NCI-H1436 (cell line): ENCODE measurements at places on chromosomes 13 and 19.

DNA sequence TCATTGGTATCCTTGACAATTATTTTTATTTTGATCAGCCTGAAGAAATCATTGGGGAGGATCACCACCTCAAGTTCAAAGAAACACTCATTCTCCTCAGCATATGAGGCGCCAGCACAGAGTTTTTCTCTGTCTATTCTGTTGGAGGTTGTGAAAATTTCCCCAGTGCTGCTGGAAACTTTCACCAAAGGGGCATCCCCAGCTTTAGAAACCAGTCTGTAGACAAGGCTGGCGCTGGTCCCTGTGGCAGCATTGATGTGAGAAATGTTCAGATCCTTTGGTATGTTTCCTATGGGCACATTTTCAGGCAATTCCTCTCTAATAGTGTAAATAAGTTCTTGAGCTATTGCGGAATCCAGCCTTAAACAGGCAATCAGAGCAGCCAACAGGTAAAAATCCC lies 2.1 kb downstream of the PCDH9 start:
- DNase-seq = no peak

GRCh38 chr13:30466358-30466714 lies 600 bp upstream of the HMGB1 start:
- DNase-seq = no peak

GRCh38 chr19:54209058-54209810 lies 8.6 kb downstream of the RPS9 start:
- DNase-seq = no peak

DNA sequence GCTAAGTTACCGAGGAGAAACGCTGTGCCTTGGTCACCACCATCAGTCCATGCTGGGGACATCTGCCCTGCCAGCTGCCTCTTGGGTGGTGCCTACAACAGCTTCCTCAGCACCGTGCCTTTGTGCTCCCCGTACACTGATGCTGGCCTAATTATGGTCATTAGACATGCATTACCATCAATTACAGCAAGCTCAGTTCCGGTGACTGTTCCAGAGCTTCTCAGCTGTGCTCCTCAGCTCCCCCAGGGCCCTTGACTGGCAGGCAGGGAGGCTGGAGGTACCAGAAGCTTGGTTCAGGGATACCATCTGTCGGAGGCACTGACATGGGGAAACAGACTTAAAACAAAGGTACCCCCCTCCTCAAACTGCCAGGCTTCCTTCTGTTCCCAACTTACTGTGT lies 40.2 kb downstream of the CILP2 start:
- peak; percentile 94 for DNase-seq

GRCh38 chr19:39196320-39196719 lies 444 bp upstream of the NCCRP1 start:
- DNase-seq = no peak

GRCh38 chr19:29267701-29268100 lies 54.8 kb upstream of the UQCRFS1 start:
- no peak for DNase-seq

GRCh38 chr19:19106056-19106551 lies 32.2 kb downstream of the TMEM161A start:
- DNase-seq = no peak

GRCh38 chr19:30792561-30793505 lies 420.6 kb downstream of the ZNF536 start:
- DNase-seq = no peak

DNA sequence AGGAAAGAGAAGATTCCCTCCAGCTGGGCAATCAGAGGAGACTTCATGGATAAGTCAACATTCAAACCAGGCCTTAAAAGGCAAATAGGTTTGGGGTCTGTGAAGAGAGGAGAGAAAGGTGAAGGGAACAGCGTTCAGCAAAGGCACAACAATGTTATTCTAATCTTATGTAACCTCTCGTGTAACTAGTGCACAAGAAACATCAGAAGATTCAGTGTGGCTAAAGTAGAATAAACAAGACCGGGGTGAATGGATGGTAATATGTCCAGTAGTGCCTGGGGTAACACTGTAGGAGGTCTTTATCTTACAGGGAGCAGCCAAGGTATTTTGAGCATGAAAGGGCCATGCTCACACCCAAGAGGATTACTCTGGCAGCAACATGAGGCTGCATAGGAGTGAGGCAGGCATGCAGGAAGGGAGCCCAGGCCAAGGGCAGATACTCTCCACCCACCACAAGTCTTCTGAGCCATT lies 24.1 kb downstream of the LHFPL6 start:
- DNase-seq = no peak

DNA sequence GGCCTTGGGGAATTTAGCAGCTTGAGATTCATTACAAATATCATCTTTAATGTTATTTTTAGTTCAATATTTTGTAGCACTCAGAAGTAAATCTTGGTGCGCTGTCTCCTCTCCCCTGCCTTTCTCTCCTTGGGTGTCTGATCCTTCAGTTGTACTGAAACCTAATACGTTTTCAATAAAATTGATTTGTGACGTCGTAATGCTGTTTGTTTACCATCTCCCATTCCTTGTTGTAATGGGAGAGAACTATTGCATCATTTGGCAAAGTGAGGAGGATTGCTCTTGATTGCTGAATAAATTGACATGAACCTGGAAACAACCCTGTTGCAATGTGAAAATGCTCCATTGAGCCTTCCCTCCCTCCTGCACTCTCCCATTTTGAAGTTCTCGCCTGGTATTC lies 43.2 kb upstream of the TSHZ3 start:
- no peak for DNase-seq

DNA sequence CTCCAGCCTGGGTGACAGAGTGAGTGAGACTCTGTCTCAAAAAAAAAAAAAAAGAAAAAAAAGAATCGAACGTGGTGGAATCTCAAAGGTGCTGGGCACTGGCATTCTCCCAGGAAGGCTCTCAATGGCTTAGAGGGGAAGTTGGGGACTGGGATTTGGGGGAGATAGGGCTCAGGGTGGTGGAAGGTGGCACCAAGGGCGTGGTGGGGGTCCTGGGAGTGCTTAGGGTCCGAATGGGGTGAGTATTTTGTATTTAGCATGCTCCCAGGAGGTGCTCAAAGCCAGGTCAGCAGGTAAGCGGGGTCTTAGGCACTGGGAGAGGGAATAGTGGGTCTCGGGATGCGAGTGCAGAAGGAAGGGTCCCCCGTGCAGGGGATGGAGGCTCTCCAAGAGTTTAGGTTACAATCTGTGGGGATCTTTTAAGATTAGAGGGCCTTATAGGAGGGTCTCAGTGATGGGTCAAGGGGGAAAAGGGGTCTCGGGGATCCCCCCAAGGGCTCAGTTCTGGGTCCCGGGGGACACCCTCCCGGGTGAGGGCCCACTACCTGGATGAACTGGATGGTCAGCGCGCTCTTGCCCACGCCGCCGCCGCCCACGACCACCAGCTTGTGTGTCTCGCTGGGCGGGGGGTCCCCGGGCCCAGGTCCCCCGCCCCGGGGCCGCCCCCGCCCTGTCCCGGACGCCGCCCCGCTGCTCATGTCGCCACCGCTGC lies 386 bp downstream of the RRAS start:
- DNase-seq = no peak

DNA sequence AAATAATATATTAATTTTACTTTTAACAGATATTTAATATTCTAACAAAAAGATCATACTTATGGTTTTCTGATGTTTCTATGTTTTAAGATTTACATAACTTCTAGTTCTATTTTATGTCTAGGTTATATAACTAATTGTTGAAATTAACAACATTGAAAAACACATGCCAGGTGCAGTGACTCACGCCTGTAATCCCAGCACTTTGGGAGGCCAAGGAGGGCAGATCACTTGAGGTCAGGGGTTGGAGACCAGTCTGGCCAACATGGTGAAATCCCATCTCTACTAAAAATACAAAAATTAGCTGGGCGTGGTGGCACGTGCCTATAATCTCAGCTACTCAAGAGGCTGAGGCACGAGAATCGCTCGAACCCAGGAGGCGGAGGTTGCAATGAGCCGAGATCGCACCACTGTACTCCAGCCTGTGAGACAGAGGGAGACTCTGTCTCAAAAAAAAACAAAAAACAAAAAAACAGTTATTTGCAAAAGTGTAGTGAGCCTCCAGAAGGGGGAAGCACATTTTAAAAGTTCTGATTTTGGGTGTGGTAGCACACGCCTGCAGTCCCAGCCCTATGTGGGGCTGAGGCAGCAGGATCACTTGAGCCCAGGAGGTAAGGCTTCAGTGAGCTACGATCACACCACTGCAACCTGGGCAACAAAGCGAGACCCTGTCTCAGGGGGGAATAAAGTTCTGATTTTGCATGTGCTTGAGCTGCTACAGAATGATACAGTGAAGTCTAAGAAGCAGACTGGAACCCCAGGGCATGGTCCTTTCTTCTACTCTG lies 18.7 kb downstream of the MIPEP start:
- DNase-seq = no peak

DNA sequence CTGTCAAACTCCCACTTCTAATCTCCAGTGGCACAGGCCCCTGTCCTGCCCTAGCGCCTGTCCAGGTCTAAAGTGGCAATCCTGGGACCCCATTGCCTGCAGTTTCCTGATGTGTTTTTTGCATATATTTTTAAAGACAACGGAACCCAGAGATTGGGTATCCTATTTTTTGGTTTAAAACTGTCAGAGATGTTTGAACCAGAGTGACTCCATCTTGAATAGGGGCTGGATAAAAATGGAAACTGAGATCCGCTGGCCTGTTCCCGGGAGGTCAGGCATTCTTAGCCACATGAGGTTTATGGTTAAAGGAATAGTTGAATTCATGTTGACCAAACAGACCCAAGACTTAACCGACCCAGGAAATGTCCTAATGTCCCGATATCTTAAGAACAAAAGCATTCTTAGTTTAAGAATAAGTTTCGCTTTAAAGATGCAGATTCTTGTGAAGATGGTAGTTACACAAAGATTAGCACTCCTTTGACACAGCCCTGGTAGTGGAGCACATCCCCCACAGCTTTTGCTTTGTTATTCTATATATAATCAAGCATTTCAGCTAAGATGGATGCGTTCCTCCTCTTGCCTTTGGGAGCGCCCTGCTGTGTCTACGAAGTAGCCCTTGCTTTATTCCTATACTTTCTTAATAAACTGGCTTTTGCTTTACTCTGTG lies 332.1 kb downstream of the UQCRFS1 start:
- DNase-seq = no peak

DNA sequence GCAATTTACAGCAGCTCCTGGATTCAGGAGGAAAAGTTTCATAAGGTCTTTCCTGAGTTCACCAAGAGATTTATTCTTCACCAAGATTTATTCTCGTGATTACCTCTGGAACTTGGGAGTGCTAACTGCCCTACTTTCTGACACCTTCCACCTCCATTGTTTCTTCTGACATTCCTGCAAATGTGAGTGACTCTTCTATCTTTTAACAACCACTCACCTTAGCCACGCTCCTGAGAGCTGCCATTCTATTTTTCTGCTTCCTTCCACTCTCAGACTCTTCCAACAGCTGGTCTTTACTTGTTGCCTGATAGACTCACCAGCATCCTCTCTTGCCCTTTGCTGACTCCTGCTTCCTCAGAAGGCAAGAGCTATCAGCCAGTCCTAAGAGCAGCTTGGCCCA lies 11.5 kb upstream of the CBY2 start:
- DNase-seq = no peak

- no peak for DNase-seq
Measured at GRCh38 chr19:38384209-38385027, 3.4 kb downstream of the GGN start.

- DNase-seq = peak; percentile 31
Measured at GRCh38 chr19:2550431-2551171, 74.7 kb downstream of the GADD45B start.

- DNase-seq = no peak
Measured at GRCh38 chr13:47258384-47258783, 361.5 kb upstream of the HTR2A start.

- no peak for DNase-seq
Measured at GRCh38 chr13:82766732-82767321, 1115.4 kb downstream of the SLITRK1 start.

GRCh38 chr13:101712026-101712348 lies 259.5 kb downstream of the ITGBL1 start:
- no peak for DNase-seq

GRCh38 chr13:23776698-23777574 lies 112.3 kb downstream of the MIPEP start:
- no peak for DNase-seq

DNA sequence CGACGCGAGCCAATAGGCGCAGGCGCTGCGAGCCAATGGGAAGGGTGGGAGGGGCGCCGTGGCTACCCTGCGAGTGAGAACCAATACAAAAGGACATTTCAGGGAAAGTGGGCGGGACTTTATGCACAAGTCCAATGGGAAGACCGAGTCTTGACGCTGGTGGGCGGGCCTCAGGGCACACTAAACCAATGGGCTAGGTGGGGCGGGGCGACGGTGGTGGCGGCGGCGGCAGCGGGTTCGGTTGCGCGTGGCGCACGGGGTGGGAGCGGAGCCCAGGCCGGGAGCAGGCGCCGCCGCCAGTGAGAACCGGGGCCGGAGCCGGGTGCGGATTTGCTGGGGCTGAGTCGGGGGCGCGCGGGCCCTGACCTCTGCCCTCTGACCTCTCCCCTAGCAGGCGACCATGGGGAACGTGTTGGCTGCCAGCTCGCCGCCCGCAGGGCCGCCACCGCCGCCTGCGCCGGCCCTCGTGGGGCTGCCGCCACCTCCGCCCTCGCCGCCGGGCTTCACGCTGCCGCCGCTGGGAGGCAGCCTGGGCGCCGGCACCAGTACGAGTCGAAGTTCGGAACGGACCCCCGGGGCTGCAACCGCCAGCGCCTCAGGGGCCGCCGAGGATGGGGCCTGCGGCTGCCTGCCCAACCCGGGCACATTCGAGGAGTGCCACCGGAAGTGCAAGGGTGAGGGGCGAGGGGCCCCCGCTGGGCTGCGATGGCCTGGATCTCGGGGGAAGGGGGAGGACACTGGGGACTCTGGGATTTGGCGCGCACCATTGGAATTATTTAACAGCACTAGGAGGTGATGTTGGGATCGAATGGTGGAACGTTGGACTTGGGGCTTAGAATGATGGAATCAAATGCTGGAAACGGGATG lies at the start of gene TOMM40:
TOMM40 (plus strand) TSS at position 239 of the 867 bp plus-strand sequence; CDS start at position 401, 162 bp downstream.
- DNase-seq = peak; percentile 100

- no peak for DNase-seq
Measured at GRCh38 chr19:43439032-43439708, 24.5 kb downstream of the TEX101 start.

DNA sequence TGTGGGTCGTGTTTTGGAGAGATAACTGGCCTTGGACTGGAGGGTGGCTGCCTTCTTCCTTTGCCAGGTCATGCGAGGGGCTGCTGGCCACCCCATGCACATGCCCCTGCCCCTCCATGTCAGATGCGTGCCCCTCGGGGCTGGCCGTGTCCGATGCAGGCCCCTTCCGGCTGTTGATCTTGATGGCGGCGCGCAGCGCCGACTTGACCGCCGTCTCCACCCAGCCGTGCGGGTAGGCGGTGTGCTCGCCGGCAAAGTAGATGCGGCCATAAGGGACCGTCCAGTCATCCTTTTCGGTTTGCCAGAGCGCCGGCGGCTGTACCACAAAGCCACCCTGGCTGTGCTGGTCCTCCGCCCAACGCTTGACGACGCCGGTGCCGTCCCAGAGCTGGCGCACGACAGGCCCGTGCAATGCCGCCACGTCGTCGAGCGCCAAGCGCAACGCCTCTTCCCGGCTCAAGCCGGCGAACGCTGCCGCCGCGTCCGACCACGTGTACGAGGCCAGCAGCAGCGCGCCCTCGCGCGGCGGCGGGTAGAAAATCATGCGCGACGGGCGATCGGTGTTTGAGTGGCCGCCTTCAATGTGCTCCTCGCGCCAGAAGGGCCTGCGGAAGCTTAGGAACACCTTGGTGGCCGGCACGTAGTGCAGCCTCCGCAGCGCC lies 6.9 kb downstream of the IL4I1 start:
- no peak for DNase-seq
